ENCODE measurements at places on chromosomes 6 and 20. TPM values are rescaled to one million over a fixed set of nuclear protein-coding genes. Genes with fewer than 3 reads are reported as not detected.

EZR gene
- 204 TPM for total RNA-seq

BRPF3 gene
- total RNA-seq: 20.2 TPM

PRSS16 gene
- total RNA-seq: 0.55 TPM

VGLL2 gene
- total RNA-seq: not detected

DEFB121 gene
- total RNA-seq: not detected

CAP2 gene
- not detected for total RNA-seq

TRERF1 gene
- total RNA-seq: 19.6 TPM

DDAH2 gene
- total RNA-seq: 5.8 TPM

NMBR gene
- not detected for total RNA-seq

CGA gene
- 0.59 TPM for total RNA-seq

RNF182 gene
- total RNA-seq: not detected

PRR18 gene
- 0.14 TPM for total RNA-seq

CST5 gene
- not detected for total RNA-seq

DEFB132 gene
- not detected for total RNA-seq

All from activated T-helper 2 cell treated with anti-CD3 and anti-CD28 coated beads, Interferon-gamma antibody, Interleukin-2, Interleukin-4, amounts not matched to agents 10 μg/mL and 5 μg/mL and 100 μg/mL, durations not matched to agents 14 hours and 24 hours and 36 hours (primary cell).